ENCODE measurements at places on chromosomes 1 and 21.

GRCh38 chr1:167066333-167067122, 23.6 kb downstream of the GPA33 start:
- peak; percentile 64 for DNase-seq

GRCh38 chr21:35229290-35229689, 180.2 kb upstream of the RUNX1 start:
- DNase-seq: no peak

DNA sequence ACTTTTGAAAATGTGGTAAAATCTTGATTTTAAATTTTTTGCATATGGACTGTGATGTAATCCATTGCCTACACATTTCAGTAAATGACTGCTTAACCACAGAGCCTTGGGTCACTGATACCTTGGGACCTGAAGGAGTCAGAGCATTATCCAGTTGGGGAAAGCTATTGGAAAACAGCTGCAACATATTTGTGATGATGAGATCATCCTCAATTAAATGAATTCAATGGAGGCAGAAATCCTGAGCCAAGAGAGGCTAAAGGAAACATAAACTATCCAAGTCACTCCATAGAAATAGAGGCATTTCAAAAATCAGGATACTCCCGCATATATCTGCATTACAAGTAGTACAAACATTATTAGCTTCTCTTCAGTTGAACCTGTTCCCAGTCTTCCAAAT, 99.8 kb upstream of the PRMT6 start:
- no peak for DNase-seq

- no peak for DNase-seq
Observed at GRCh38 chr1:216221260-216221700, 202.0 kb downstream of the USH2A start.

- no peak for DNase-seq
Observed at GRCh38 chr1:236144446-236145150, 2.3 kb downstream of the GPR137B start.

DNA sequence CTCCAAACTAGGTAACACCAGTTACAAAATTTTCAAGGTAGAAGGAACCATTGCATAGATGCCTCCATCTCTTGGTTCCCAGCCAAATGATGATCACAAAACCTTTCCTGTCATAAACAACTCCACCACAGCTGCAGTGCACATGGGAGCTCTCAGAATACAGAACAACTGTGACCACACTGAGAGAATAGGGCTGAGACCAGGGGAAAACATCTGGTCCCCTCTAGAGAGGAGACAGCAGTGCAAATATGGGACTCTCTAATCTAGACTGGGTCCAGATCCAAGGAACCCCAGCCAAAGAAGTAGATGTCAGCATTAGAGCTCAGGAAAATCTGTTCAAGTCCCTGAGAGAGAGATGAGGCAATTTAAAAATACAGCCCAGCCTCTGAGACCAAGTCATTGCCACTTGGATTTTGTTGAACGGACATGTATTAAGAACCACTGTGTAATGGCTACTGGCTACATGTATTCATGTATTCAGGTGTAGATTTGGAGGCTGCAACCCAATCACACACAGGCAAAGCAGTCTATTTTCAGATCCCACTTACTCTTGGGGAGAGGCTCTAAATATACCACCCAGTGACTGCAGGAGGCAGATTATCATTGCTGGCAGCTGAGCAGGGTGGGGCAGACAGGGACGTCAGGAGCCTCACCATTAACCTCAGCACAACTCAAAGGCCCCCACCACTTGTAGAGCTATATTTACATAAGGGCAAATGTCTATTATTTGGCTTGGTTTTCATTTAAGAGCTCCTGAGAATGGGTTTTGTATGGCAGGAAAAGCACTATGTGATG, 7.6 kb upstream of the RXRG start:
- no peak for DNase-seq

GRCh38 chr1:7249516-7249915, 464.3 kb downstream of the CAMTA1 start:
- DNase-seq: no peak

GRCh38 chr1:151807131-151807530, 1.9 kb upstream of the LINGO4 start:
- DNase-seq: no peak

GRCh38 chr1:25146451-25146855, 85.8 kb downstream of the SYF2 start:
- no peak for DNase-seq

DNA sequence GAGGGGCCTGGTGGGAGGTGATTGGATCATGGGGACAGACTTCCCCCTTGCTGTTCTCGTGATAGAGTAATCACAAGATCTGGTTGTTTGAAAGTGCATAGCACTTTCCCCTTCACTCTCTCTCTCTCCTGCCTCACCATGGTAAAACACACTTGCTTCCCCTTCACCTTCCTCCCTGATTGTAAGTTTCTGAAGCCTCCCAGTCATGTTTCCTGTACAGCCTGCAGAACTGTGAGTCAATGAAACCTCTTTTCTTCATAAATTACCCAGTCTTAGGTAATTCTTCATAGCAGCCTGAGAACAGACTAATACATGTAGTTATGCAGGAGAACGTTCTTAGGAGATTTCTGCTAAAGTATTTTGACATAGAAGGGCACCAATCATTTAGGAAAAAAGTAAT, 59.9 kb upstream of the FBXO28 start:
- DNase-seq: no peak

DNA sequence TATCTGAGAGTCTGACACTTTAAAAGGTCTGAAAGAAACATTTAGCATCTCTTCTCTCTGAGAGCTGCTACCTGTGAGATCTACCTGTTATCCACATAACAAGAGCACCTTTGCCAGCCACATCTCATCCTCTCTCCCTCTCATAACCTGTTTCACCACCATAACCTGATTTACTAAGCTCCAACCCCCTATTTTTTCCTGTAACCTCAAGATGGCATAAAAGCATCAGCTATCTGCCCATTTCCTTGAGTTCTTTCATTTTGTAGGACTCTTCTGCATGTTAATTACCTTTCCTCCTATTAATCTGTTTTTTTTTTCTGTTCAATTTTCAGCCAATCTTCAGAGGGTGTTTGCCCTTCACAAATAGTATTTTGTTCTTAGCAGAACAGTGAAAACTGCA, 136.5 kb upstream of the KCNK1 start:
- DNase-seq: no peak

GRCh38 chr21:42057851-42058437, 13.2 kb upstream of the UMODL1 start:
- DNase-seq: no peak

All from activated CD4-positive, alpha-beta T cell treated with anti-CD3 and anti-CD28 coated beads, Interleukin-2, amount 50 U/mL, for 24 hours (primary cell).